ENCODE measurements at places on chromosomes 11 and 22. TPM values are rescaled to one million over a fixed set of nuclear protein-coding genes. Genes with fewer than 3 reads are reported as not detected.
A peak's percentile ranks its signal among the peaks of the same experiment; 100 is the strongest.

- DNase-seq: no peak
Measured at GRCh38 chr22:25829808-25830777, 88.1 kb downstream of the MYO18B start.

Gene SLC37A2
- 0.49 TPM for total RNA-seq

Gene ABTB2
- 72.8 TPM for total RNA-seq

Gene KDM4E
- total RNA-seq: not detected

Gene SAA2
- not detected for total RNA-seq

Gene FAM83F
- 3.5 TPM for total RNA-seq

- DNase-seq: no peak
Measured at GRCh38 chr11:2256951-2257700, 13.3 kb downstream of the ASCL2 start.

Gene OR4A16
- total RNA-seq: not detected

Gene KDM4D
- 1.8 TPM for total RNA-seq

- peak; percentile 92 for DNase-seq
Measured at GRCh38 chr11:44727373-44728287, 868 bp downstream of the TSPAN18 start.

- DNase-seq: no peak
Measured at GRCh38 chr22:36419177-36419911, 31.6 kb upstream of the MYH9 start.

- no peak for DNase-seq
Measured at GRCh38 chr11:21944577-21944976, 248.3 kb upstream of the ANO5 start.

All from endothelial cell (in vitro differentiated cells).